ENCODE measurements at places on chromosomes 3 and 15.

DNA sequence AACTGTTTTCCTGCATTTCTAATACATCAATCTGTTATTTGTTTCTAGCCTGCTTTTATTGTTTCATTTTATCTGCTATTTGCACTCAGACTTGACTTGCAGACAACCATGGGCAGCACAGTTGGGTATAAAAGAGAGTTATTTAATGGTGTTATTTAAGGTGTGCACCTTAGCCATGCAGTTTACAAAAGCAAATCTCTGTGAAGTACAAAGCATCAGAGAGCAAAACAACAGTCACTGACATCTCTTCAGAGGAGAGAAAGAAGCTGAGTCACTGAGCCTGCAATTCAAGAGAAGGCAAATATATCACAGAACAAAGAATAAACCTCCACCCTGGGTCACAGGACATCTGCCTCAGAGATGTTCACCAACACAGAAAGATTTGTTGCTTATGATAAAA is 255.9 kb upstream of the ICE2 start:
- no peak for DNase-seq

DNA sequence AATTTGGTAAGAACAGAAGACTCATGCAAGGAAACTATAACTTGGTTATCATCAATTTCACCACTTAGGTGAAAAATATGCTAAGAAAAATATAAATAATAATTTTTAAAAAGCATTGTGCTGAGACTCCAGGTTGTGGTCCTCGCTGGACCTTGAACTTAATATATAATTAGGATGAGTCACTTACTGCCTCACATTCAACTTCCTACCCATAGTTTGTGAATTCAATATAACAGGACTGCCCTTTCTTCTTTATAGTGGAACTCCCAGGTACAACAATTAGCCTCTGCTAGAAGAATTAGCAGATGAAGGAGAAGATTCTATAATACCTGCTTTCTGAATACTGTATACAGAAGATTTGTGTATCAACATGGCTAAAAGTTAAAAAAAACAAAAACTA is 149.1 kb upstream of the SPRED1 start:
- DNase-seq = no peak

GRCh38 chr3:23743141-23743784 is 62.5 kb upstream of the UBE2E1 start:
- no peak for DNase-seq

- DNase-seq = no peak
Observed at GRCh38 chr15:89781891-89782618, 5.9 kb downstream of the MESP2 start.
